ENCODE measurements at places on chromosomes 5 and 9.

DNA sequence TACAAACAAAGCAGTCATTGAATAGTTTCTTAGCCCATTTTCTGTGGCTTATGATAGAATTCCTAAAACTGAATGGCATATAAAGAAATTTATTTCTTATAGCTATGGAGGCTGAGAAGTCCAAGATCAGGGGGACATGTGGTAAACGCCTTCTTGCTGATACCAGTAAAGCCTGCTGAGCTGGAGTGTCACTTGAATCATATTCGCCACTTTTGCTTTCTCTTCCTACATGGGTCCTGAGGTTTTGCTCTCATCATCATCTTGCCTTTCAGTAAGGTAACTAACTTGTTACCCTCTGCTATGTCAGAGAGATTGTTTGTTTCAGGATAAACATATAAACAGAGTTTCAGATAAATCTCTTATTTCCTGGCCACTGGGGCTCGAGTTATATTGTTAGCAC lies 203.3 kb upstream of the DMRT1 start:
- no peak for DNase-seq

DNA sequence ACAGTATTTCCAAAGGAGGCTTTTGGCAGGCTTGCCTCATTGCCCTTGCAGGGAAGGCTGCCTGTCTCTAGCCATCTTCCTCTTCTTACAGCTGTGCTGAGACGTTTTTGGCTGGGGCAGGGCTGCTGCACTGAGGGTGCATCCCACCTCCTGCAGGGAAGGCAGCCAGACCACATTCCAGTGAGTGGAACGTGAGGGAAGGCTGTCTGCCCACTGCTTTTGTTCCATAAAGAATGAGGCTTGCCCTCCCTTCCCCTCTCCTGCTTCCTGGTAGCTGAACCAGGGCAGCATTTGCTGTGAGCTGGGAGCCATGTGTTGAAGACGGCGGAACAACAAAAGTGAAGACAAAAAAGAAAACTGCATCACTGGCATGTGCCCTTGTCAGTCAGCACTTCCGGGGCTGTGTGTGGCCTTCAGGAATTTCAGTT lies 16.8 kb downstream of the MGAT1 start:
- DNase-seq = no peak

DNA sequence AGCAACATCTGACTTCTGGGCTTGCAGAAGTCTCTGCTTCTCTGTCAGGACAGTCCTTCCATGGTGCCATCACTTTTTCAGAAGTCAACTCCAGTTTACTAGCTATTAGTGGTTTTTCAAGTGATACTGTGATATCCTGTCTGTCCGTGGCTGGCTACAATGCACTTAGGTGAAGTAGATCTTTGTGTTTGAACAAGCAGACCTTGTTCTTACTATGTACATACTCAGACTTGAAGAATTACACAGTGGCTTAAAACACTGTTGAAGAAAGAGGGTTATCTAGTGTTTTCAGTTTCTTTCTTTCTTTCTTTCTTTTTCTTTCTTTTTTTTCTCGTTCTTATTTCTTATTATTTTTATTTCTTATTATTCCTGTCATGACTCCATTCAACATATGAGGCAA lies 228.7 kb downstream of the NTRK2 start:
- DNase-seq = no peak

GRCh38 chr9:128159522-128159783 lies 612 bp upstream of the BBLN start:
- peak; percentile 67 for DNase-seq

- DNase-seq = no peak
These were observed 38.9 kb upstream of the FGF1 start for GRCh38 chr5:142724821-142725220.

GRCh38 chr9:134466869-134467616 lies 140.8 kb downstream of the RXRA start:
- DNase-seq = no peak

DNA sequence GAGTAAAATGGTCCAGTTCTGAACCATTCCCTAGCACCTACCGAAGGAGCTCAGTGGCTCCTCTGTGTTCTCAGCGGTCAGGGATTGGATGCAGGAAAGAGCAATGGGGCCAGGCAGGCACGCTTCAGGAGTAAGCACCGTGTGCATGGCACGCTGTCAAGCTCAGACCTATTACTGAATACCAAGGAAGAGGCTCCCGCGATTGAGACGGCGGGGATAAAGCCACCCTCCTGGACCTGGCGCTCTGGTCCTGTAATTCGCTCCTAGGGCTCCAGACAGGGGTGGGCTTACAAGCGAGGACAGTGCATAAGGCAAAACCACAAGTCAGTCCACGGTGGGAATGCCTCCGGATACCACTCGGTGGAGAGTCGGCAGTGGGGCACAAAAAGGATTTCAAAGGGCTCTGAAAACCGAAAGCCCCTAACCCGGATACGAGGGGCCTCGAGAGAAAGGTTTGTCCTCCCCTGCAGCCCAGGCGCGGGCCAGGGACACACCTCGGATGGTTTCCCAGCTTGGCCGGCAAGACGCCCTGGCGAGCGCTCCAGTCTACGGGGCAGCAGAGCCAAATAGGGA lies 988 bp downstream of the OXCT1 start:
- DNase-seq = peak; percentile 62

DNA sequence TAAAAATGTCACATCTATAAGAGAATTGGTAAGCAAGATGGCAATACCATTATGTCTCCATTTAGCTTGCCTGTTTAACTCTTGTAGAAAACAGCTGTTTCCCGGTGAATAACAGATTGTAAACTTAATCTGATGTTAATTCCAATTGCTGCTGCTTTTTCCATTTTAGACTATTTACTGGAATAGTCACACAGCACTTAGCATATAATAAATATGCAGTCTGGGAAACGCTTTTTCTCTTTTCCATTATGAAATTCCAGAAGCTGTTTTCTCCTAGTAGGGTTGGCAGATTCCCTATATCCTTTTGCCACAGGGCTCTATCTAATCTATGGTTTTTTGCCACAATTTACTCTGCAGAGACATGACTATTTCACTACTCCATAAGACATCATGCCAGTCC lies 148.0 kb downstream of the CEMIP2 start:
- no peak for DNase-seq

DNA sequence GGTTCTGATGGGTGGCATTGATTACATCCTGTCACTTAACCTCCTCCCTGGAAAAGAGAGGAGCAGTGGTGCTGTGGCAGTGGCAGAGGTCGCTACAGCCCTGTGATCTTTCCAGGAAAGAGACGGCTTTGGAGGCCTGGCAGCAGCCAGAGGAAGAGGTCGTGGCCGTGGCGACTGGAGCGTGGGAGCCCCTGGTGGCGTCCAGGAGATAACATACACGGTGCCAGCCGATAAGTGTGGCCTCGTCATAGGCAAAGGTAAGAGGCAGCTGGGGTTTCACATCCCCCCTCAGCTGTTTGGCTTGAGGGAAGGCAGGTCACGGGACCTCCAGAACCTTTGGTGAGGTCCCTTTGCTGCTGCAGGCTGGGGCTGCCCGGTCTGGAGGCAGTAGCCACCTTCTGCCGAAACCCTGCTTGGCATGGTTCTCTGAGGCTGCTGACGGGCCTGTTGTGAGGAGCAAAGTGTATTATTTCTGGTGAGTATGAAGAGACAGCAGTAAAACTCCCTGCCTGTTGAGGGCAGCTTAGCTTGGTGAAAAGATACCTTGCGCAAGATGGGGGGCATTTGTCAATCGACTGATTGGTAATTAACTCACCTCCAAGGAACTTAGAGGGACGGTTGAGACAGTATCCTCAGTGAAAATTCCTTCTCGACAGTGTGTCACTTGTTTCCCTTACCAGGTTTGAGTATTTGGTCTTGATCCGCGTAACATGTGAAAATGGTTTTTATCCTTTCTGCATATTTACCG lies 38.0 kb upstream of the PRDM12 start:
- no peak for DNase-seq

GRCh38 chr5:135589152-135589551 lies 10.4 kb upstream of the CXCL14 start:
- no peak for DNase-seq

DNA sequence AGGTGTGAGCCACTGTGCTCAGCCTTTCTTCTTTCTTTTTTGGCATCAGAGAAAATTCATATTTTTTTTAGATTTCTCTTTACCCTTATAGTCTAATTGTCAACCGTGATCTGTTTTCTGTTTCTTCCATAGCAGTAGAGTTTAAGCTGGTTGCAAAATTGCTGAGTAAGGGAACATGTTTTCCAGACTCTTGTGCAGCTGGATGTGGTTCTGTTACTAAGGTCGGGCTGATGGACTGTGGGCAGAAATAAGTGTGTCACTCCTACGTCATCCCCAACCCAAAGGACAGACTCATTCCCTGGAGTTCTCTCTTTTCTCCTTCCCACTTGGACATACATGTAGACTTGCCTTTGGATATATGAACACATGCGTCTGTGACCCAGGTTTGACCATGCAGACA lies 64.1 kb upstream of the GOLM1 start:
- DNase-seq = no peak

- no peak for DNase-seq
These were observed 258.0 kb downstream of the TLE4 start for GRCh38 chr9:79829566-79830302.

DNA sequence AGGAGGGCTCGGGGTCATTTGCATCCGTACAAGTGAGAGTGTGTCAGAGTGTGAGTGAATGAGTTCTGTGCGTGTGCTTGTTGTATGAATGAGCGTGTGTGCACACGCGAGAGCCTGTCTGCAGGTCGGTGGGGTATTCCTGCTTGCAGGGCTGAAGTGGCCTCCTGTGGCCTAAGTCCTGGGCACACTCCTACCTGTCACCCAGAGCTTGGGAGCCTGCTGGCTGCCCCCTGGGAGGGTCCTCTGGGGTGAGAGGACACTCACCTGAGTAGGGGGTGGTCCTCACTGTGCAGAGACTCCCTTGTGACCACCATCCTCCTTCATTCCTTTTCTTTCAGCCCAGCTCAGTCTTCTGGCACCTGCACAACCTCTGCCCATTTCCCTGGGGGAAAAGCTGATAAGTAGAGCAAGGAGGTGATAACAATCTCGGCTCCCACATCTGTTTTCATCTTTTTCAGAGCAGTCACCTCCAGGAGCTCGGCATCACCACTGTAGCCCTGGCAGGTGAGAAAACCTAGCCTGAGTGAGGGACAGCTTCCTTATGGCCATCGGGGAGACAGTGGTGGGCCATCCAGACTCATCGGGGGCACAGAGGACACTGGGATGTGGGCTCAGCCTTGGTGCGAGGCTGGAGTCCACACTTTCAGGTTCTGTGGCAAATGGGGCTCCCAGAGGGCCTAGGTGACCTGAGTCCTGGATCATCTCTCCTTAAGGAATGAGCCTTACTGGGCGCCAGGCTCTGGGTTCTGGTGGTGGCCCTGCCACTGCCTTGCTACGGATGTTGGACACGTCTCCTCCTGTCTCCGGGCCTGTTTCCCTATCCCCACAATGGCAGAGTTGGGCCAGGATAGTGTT lies 38.7 kb upstream of the SYNPO start:
- no peak for DNase-seq

DNA sequence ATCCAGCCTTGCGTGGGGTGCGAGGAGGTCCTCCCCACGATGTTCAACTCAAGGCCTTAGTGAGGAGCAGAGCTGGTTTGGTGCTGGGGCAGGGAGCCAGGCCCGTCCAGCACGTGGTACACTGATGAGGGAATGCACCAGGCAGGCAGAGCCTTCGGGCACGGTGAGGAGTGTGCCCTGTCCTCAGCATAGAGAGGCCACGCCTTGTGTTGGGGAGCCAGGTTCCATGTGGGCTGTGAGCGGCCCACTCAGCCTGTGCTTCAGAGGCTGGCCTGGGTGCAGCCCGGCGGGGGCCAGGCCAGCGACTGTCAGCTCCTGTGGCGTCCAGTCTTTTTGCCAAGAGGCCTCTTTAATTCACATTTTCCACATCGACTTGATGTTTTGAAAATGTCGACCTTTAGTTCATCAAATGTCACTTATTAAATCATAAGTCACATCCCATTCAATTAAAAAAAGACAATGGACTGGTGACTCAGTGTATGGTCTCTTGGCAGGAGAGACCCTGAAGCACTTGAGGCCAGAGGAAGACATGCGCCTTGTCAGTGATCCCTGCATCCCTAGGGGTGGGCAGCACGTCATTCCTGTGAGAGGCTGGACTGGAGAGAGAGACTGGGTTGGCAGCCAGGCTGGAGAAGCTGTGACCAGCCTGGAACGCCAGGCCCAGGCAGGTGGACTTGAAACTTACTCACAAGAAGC lies 21.7 kb downstream of the ERGIC1 start:
- DNase-seq = no peak

GRCh38 chr5:180522330-180522729 lies 28.2 kb downstream of the CNOT6 start:
- no peak for DNase-seq

DNA sequence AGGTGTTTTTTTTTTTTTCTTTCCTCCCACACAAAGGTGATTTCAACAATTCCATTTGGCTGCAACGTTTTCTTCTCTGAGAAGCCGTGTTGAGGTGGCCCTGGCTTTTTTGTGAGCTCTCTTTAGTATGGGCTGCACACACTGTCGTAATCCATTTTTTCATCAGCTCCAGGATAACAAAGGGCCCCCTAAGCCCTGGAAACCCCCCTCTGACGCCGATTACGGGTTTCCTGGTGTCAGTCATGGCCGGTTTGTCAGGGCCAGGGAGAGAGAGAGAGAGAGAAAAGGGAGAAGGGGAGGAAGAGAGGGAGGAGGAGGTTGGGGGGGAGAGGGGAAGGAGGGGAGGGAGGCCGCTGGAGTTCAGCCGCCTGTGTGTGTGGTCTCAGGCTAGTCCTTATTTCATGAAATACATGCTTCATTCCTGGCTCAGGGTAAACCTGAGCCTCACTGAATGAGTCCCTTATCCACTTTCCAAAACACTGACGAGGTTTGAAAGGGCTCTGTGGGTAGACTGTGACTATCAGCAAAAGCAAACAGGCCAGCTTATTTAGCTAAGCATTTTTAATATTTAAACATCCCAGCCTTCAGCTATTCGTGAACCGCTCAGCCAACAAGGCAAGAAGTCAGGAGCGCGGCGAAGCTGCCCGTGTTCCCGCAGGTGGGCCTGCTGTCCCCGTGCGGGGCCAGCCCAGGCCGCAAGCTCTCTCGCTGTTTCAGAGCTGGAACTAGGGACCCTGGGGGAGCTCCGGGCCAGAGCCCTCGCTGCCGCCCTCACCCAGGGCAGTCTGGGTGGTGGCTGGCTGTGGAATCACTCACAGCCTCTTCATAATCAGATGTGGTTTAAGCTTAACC lies 172.8 kb downstream of the ERCC6L2 start:
- no peak for DNase-seq

DNA sequence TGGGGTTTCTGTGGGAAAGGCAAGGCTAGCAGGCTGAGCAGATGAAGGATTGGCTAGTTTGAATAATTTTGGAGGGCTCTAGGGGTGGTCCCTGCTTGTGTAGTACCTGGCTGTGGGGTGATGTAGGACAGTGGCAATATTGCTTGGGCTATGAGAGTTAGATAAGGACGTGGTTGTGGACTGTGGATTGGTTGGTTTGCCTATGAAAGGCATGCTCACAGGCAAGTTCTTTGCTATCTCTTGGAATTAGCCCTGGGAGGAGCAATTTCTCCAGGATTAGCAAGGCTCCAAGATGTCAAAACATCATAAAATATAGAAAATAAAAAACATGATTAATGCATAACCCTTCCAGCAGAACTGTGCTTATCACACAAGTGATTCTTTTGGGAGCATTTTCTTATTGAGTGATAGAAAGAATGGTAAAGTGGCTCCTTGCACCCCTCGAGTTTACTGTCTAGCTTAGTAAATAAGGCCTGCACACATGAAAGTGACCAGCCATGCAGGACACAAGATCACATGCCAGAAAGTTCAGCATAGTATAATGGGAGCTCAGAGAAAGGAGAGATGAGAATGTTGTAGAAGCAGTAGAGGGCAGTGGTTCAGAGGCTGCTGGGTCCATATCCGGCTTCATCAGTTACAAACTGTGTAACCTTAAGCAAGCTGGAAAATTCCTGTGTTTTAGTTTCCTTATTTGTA lies 13.8 kb downstream of the AOPEP start:
- no peak for DNase-seq

GRCh38 chr5:43193894-43194265 lies 1.9 kb downstream of the NIM1K start:
- DNase-seq = no peak

Measured in SHP77 treated with DMSO at 0.1 percent for 48 hours (cell line).